ENCODE measurements at places on chromosomes 11 and 22.

DNA sequence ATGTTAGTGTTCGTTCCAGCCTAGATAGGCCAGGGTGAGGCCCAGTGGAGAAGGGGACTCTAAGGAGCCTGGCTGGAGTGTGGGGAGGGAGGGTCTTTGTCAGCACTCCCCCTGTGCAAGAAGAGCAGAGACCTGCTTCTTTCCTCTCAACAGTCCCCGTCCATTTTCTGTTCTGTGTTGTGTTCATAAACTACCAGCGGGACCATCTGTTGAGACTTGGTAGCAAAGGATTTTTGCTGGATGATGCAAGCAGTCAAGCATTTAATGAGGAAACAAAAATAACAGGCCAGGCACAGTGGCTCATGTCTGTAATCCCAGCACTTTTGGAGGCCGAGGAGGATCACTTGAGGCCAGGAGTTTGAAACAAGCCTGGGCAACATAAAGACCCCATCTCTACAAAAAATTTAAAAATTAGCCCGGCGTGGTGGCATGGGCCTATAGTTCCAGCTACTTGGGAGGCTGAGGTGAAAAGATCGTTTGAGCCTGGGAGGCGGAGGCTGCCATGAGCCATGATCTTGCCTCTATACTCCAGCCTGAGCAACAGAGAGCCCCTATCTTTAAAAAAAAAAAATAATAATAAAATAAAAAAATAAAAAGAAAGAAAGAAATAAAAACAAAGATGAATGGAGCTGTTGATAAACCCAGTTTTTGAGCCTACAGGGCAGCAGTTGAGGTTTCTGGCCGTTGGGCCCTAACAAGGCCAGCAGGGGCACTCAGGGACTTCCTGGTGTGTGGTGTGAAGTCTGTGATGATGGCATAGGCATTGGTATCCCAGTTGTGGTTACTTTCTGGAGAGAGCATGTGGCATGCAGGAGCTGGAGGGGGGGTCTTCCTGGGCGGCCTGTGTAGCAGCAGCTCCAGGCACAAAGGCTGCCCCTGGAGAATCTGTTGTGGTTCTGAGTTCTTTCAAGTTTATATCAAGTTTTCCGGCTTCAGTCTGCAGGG lies 1.7 kb upstream of the TXNRD2 start:
- no peak for DNase-seq

DNA sequence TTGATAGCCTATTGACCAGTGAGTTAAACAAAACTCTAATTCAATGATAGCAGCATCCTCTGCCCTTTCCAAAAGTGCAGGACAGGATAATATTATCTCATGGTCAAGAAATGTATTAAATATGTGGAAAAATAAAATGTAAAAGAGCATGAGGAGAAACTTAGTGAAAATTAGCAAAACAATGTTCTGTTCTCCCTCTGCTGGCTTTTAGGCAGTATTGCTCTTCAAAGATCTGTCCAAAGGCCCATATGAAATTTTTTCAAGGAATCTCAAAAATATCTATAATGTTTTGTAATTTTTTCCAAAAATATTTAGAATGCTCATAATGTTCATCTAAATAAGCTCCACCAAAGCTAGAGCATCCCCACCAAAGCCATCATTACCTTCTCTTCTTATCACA lies 8.3 kb upstream of the ARL14EP start:
- no peak for DNase-seq

DNA sequence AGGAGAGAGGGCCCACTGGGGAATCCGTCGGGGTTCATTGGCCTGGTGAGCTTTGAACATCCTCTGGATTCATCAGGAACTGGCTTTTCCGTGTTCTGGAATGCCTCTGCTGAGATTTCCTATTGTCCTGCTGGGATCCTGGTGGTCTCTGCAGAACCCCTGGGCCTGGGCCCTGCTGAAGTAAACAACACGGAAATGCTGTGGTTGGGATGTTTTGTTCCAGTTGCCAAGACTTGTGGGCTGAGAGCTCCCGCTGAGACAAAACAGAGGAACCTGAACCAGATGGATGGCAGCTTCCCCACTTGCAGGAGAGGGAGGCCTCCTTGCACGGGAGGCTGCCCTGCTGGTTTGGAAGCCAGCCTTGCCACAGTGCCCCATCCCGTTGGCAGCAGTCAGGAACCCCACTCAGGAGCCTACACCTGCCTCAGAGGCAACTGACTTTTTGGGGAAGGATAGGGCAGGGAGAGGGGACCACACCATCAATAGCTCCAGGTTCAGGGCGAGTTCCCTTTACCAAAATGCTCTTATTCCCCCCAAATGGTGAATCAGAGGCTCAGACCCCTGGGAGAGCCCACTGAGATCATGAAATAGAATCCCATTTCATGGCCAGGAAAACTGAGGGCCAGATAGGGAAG lies 60.7 kb downstream of the LRRC32 start:
- no peak for DNase-seq

- DNase-seq, result no peak
Observed at GRCh38 chr11:96714689-96715088, 324.9 kb downstream of the JRKL start.

GRCh38 chr11:2989551-2989950 lies 2.6 kb downstream of the NAP1L4 start:
- DNase-seq, result no peak

GRCh38 chr22:45212992-45213751 lies 27.5 kb downstream of the KIAA0930 start:
- DNase-seq, result no peak
